Stimulated activated CD8-positive, alpha-beta memory T cell treated with anti-CD3 and anti-CD28 coated beads, Interleukin-12 subunit alpha, Interleukin-12 subunit beta, amount 100 ng/mL, for 4 hours (primary cell): ENCODE measurements at places on chromosomes 5 and 9.

- DNase-seq, result no peak
Observed at GRCh38 chr5:55159763-55160492, at the start of gene GPX8. TSS of gene GPX8 (plus strand) at chr5:55160171. CDS start at chr5:55160193, 22 bp downstream.

GRCh38 chr5:35456506-35456905 lies 161.2 kb upstream of the SPEF2 start:
- no peak for DNase-seq

GRCh38 chr9:128232528-128233428 lies 29.6 kb downstream of the DNM1 start:
- DNase-seq, result no peak

DNA sequence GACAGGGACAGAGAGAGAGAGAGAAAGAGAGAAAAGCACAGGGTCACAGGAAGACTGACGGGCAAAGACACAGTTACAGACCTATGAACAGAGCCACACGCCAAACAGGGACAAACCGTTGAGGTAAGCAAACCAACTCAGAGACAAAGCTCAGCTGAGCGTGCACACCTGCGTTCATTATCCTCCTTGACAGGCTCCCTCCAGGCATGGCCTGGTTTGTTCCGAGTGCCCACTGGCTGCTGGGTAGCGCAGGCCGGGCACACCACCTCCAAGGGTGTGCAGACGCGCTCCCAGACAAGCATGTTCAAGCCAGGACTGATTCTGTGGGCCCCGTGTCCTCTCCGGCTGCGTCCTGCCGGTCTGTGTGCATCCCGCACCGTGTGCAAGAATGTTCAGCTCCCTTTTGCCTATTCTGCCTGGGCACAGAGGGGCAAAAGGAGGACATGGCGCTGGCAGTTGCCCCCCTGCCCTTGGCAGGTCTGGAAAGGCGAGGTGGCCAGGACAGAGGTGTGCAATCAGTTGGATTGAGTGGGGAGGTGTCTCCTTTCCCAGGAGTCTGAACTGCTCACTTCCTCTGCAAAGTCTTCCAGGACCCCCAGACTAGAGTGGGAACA lies 467 bp upstream of the SMIM32 start:
- no peak for DNase-seq

DNA sequence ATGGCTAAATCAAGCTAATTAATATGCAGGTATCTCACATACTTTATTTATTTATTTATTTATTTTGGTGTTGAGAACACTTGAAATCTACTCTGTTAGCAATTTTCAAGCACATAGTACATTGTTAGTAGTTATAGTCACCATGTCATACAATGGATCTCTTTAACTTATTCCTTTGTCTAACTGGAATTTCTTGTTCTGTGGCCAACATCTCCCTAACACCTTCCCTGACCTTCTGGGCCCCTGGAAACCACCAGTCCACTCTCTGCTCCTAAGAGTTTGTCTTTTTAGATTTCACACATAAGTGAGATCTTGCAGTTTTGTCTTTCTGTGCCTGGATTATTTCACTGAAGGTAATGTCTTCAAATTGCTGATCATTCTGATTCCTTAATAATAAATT lies 229.1 kb downstream of the SEMA5A start:
- DNase-seq, result no peak

DNA sequence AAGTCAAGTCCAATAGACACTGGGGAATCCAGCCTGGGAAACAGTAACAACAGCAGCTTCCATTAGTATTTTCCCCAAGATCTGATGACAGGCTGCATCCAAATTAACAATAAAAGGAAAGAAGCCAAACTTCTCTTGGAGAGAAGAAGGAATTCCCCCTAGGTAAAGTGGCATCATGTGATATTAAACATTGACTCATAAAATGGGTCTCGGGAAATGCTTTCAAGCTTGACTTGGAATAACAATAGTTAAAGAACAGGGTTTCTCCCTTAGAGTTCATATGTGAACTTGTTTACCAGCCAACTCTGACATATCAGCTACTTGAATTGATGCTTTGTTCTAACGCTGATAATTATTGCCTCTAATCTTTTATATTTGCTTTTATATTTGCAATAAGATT lies 45.4 kb downstream of the ENTREP1 start:
- no peak for DNase-seq

DNA sequence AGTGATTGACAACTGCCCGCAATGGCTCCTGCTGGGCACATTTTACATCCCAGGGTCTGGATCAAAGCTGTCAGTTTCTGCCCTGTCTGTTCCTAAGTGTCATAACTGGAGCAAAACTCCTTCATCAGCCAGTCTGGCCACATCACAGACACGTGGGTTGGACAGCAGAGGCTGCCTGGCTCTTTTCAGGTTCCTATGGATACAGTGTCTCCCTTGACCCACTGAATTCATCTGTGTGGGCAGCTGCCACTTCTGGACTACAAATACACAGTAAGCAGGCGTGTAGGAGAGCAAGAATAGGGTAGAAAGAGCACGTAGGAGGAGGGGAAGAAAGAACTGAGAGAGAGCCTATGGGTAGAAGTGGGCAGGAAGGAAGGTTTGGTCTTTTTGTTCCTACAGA lies 238.0 kb downstream of the ENC1 start:
- DNase-seq, result no peak

DNA sequence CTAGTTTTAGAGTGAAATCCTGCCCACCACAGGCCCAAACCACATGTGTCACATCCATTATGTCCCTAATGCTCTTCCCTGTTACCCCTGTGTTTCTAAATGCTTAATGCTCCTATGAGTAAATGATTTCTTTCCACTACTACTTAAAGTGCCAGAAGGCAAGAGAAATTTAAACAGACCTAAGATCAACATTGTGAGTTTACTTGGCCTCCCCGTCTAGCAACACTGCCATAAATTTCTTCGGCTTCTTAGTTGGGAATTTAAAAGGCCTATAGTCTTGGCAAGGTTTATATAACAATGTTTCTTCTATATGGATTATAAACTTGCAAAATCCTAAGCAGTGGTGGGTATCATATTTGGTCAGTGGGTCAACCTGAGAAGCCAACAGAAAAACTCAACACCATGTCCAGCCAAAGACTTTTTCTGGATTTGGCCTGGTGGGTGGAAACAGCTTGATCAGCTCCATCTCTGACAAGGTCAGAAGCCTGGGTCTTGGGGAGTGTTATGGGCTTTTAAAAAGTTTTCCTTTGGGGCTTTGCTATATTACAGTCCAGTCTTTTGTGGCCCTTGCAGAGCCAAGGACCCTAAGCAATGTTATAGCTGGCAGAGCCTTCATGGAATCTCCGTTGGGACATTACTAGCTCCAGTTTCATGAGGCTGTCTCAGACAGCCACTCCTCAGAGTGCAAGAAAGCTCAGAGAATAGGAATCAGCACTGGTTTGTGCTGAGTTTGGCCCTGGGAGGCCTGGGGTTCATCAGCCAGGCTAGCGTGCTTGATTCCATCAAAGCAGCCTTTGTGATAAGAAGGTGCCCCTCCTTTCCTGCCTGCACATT lies 119.8 kb downstream of the PRDM6 start:
- no peak for DNase-seq

DNA sequence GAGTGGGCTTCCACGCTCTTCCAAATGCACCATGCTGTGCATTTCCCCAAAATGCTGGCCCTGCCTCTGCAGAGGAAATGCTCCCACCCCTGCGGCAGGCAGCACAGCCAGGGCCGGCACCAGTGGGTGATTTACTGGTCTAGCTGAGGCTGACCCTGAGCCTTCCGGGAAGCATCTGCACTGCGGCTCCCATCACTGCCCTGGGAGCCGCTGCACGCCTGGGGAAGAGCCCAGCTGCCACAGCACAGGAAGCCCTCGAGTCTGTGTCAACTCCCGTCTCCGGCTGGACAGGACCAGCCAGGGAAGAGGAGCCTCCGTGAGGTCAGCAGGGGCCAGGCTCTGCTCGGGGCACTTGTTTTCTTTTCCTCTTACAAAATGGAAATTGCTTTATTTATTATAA lies 25.1 kb upstream of the EEIG1 start:
- DNase-seq, result no peak

DNA sequence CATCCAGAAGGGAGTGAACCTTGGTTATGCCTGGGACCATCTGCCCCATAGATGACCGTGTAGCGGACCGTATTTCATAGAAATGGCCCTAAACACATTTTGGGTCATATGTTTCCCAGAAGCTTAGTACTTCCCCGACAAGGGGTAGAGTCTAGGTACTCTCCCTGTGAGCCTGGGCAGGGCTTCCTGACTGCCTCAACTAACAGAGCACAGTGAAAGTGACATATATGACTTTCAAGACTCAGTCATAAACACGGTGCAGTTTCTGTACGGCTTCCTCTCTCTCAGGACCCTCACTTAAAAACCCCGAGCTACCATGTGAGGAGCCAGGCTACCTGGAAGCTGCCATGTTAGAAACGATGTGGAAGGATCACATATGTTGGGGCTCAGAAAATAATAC lies 20.9 kb downstream of the C9orf57 start:
- DNase-seq, result no peak

DNA sequence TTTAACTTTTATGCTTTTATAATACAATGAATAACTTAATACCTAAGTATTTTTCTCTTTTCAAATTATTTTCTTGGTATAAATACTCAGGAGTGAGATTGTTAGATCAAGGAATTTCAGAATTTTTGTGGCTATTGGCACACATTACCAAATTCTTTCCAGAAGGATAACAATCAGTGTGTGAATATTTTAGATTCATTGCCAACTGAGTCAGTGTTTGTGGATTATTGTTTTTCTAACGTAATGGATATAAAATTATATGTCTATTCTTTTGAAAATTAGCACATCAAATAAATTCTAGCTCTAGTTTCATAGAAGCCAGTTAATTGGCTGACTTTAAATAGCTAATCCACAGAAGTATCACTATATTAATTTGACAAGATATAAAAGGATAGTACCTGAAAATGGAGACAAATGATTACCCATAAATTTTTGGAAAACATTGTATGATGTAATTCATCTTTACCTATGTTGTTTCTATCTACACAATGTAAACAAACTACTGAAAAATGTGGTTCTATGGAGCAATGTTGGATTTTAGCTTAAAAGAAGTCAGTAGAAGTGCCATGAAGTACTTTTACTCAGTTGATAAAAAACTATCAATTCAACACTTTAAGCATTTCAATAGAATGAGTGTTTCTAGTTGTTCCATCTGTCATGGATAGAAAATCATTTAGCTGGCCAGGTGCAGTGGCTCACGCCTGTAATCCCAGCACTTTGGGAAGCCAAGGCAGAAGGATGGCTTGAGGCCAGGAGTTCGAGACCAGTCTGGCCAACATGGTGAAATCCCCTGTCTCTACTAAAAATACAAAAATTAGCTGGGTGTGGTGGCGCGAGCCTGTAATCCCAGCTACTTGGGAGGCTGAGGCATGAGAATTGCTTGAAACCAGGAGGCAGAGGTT lies 185.1 kb downstream of the ADAMTSL1 start:
- no peak for DNase-seq

DNA sequence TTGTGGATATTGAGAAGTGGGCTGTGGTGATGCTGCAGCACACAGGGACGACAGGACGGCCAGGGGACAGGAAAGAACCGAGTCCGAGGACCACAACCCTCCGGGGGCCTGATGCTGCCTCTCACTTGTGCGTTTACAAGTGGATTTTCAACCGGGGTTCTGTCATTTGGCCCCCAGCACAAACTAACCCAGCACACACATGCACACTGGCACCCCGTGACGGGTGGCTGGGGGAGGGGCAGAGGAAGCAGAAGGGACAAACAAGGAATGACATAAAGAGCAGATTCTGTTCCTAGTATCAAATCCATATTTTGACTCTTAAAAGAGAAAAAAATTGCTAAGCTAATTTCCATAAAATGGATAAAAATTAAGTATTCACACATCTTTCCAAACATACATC lies 18.3 kb upstream of the ZFYVE16 start:
- DNase-seq, result no peak

DNA sequence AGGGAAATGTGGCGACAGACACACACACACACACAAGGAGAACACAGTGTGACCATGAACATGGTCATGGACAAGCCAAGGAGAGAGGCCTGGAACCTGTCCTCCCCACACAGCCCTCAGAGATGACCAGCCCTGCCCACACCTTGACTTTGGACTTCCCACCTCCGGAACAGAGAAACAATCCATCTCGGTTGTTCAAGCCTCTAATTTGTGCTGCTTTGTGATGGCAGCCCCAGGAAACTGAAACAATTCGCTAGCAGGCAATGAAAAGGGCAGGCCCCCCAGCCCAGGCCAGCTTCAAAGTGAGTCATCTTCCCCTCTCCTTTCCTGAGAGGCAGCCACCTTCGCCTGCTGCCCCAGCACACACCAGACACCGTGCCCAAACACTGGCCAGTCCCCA lies 47.7 kb downstream of the NSUN2 start:
- DNase-seq, result no peak

GRCh38 chr5:930866-931265 lies 38.2 kb downstream of the TRIP13 start:
- DNase-seq, result no peak

DNA sequence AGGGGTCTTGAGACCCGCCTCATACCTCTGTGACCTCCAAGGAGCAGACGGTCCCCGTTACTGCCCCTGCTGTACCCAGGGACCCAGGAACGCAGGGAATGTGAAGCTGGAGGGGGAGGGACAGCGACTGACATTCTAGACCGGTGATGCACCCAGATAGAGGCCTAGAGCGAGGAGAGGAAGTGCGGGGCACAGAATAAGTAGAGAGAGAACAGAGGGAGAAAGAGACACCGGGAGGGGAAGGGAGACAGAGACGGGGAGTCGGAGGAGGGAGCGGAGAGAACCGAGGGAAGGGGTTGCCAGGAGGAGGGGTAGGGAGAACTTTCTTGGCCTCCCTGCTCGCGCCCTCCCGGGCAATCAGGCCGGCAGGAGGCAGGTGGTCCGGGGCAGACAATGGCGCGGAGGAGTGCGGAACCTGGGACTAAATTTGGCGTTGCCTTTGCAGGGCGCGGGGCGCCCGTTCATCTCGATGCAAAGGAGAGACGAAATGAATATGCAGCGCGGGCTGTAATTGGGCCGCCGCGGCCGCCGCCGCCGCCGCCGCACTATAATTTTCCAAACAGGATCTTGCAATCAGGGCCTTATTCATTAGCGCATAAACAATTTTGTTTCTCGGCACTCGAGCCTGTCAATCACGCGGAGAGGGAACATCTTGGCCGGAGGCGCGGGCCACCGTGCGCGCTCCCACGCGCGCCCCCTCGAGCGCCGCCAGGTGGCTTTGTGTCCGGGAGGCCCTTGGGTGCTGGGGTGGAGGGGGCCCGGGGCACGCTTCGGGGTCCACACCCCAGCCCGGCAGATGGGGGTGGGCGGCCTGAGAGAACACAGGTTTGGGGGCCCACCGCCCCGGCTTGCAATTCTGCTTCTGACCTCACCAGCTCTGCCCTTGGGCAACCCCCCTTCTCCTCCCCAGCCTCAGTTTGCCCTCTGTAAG lies 33.0 kb downstream of the NDUFA8 start:
- DNase-seq, result no peak

- no peak for DNase-seq
Observed at GRCh38 chr5:166324372-166324771, 1967.1 kb upstream of the WWC1 start.
